ENCODE measurements at places on chromosomes 6 and 20.

DNA sequence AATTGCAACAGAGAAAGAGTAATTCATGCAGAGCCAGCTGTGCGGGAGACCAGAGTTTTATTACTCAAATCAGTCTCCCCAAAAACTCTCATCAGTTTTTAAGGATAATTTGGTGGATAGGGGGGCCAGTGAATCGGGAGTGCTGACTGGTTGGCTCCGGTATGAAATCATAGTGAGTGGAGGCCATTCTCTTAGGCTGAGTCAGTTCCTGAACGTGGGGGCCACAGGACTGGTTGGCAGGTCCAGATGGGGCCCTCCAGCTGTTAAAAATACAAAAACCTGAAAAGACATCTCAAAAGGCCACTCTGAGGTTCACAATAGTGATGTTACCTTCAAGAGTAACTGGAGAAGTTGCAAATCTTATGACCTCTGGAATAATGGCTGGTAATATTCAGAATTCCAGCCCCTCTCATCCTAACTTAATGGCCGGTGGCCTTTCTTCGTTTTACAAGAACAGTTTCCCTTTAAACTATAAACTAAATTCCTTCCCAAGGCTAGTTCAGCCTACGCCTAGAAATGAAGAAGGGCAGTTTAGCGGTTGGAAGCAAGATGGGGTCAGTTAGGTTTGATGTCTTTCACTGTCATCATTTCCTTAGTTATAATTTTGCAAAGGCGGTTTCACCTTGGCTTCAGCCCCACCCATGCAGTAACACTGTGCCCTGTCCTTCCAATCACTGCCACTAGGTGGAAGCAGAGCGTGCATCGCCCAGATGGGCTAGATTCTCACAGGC, 6.8 kb upstream of the MICA start:
- DNase-seq: peak; percentile 89

DNA sequence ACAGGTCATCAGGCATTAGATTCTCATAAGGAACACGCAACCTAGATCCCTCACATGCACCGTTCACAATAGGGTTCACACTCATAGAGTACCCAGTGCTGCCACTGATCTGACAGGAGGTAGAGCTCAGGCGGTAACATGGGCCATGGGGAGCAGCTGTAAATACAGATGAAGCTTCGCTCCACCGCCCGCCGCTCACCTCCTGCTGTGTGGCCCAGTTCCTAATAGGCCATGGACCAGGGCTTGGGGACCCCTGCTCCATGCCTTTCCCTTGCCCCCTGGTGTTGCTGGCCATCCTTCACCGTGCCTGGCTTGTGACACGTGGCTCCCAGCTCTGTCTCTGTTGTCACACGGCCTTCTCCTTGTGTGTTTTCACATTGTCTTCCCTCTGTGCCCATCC, 171.1 kb upstream of the JARID2 start:
- DNase-seq: no peak

DNA sequence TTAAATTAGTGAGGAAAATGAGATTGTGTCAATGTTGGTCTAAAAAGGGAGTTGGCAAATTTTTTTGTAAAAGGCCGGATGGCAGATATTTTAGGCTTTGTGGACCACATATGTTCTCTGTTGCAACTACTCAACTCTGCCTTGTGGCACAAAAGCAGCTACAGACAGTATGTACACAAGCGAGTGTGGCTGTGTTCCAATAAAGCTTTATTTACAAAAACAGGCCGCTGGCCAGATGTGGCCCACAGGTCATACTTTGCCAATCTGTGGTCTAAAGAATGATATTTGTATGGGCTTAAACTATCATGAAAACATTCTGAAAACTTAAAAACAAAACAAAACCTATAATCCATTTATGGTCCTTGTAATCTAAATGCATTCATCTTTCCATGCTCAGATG, 228.3 kb downstream of the CLIC5 start:
- no peak for DNase-seq

DNA sequence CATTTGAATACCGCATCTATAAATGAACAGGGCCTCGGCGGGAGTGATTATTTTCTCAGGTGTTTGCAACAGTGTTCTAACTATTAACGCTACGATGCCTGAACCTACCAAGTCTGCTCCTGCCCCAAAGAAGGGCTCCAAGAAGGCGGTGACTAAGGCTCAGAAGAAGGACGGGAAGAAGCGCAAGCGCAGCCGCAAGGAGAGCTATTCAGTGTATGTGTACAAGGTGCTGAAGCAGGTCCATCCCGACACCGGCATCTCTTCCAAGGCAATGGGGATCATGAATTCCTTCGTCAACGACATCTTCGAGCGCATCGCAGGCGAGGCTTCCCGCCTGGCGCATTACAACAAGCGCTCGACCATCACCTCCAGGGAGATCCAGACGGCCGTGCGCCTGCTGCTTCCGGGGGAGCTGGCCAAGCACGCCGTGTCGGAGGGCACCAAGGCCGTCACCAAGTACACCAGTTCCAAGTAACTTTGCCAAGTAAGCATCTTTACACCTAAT, 70.9 kb downstream of the HFE start:
- DNase-seq: peak; percentile 77

GRCh38 chr6:6635291-6635690, 46.8 kb downstream of the LY86 start:
- no peak for DNase-seq

Data from activated T-cell treated with anti-CD3 and anti-CD28 coated beads, Interleukin-2, amount 50 U/mL, for 1 hour (primary cell).